Right hindlimb (tissue), 1 donor: ENCODE measurements at places on chromosomes 12 and 14.

DNA sequence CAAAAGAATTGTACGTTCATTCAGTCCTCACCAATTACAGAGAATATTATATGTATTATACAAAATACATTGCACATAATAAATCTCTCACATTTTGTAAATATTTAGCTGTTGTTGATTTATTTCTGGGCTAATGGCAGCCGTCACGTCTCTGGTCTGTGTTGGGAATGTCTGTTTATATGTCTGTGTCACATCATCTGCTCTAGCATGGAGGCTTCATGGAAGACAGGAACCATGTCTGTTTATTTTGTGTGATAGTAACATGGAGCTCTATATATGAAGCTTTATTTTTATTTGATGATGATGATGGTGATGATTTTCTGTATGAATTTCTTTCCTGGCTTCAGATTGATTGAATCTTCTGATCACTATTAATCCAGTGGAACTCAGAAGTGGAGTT is 138.4 kb downstream of the RAD51B start:
- DNase-seq, result no peak

GRCh38 chr14:20935303-20935984 is 19.8 kb upstream of the RNASE2 start:
- no peak for DNase-seq

DNA sequence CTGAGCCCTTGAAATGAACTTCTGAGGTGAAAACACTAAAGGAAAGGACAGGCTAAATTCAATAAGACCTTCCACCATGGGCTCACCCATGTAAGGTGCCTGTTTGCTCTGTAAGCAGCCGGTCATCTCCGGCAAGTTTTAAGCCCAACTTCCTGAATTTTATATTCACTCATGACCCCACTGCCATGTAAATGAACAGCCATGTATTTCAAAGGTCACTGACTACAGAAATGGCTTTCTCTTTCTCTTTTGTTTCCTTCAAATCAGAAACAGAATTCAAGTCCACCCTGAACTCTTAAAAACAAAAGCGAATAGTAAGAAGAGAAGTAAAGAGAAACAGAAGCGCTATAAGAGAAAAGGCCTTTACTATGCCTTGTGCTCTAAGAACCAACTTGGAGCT is 61.7 kb upstream of the OVCH1 start:
- no peak for DNase-seq

GRCh38 chr12:121872546-121873215 is 14.0 kb upstream of the HPD start:
- peak; percentile 76 for DNase-seq

DNA sequence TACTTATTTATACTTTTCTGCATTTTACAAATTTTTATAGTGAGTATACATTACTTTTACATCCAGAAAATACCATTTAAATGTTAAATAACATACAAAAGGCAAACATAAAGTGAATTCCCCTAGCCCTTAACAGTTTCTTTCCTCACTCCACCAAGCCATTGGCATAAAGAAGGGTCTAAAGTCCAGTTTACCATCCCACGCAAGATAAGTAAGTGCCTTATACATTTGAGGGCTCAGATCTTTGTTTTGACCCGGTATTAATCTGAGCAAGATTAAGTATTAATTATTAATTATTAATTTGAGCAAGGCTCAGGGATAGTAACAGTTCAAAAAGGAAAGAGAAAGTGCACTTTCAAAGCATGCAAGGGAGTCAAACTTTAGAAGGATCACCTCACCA is 182.9 kb downstream of the DICER1 start:
- no peak for DNase-seq

DNA sequence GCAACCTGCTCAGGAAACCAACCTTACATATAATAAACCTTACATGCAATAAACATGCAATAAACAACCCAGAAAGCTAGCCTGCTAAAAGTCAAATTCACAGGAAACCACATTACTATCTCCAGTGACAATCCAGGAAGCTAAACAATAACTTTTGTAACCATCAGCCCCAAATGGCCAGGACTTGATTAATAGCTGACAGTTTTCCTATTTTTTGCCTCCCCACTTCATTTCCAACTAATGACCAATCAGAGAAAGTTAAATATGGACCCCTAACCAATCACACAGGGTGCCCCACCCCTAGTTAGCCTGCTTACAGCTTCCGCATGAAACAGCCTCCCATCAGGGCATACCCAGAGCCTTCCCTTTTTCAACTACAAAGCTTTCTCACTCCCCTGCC is 152.2 kb upstream of the LMNTD1 start:
- no peak for DNase-seq

DNA sequence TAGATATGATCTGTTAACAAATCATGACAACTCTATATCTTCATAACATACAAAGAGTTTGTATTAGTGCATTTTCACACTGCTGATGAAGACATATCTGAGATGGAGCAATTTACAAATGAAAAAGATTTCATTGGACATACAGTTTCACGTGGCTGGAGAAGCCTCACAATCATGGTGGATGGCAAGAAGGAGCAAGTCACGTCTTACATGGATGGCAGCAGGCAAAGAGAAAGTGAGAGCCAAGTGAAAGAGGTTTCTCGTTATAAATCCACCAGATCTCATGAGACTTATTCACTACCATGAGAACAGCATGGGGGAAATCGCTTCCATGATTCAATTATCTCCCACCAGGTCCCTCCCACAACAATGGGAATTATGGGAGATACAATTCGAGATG is 157.6 kb downstream of the DUSP6 start:
- no peak for DNase-seq
